Adrenal gland (tissue), 19 donors: ENCODE measurements at places on chromosomes 4 and X. TPM values are rescaled to one million over a fixed set of nuclear protein-coding genes. Genes with fewer than 3 reads are reported as not detected.
A peak's percentile ranks its signal among the peaks of the same experiment; 100 is the strongest.

- H3K4me1 ChIP-seq = no peaks in the 10 kb centered on the region
- no peak for DNase-seq
- no peaks in the 10 kb centered on the region for H3K36me3 ChIP-seq
- no peak overlapping the region for H3K27ac ChIP-seq
Observed at GRCh38 chr4:150023489-150023888, 54.8 kb upstream of the DCLK2 start.

DNA sequence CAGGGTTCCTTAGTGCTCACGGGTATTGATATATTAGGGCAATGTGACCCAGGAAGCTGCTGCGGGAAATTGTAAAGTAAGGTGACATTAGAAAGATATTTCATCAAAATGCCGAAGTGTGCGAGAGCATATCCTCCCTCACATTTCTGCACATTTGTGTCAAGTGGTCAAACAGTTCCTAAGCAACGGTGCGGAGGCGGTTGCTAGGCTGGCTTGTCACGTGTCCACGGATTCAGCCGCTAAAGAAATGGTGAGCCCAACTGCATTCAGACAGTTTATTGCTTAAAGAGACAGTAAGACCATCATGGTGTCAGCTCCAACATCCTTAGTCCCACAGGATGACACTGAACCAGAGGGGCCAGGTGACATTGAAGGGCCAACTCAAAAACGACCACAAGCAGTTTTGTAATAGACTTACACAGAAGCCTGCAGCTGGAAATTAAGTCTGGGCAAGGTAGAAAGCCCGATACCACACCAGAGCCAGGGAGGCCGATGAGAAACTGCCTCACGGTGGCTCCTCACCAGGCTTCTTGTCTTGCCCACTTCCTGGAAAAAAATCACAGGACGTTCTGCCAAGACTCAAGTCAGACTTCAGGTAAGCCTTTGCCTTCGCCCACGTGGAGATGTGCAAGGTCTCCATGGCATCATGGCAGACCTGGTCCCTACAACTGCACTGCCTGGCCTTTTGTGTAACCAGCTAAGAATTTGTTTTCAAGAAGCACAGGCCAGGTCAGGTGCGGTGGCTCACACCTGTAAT lies 50.4 kb downstream of the USP11 start:
- no peaks in the 10 kb centered on the region for H3K4me1 ChIP-seq
- H3K27me3 ChIP-seq = no peaks in the 10 kb centered on the region
- no peak overlapping the region for H3K4me3 ChIP-seq
- H3K27ac ChIP-seq = no peak overlapping the region

- no peak overlapping the region for H3K4me3 ChIP-seq
- no peak overlapping the region for H3K27ac ChIP-seq
- H3K36me3 ChIP-seq = no peaks in the 10 kb centered on the region
- no peaks in the 10 kb centered on the region for H3K27me3 ChIP-seq
Observed at GRCh38 chrX:84259868-84260267, 71.9 kb upstream of the RPS6KA6 start.

- H3K4me1 ChIP-seq = no peaks in the 10 kb centered on the region
- DNase-seq = no peak
- H3K4me3 ChIP-seq = no peak overlapping the region
- no peaks in the 10 kb centered on the region for H3K27me3 ChIP-seq
- H3K36me3 ChIP-seq = peaks cover 31% of the 10 kb centered on the region
Observed at GRCh38 chr4:159341522-159341921, 238.6 kb downstream of the RAPGEF2 start.

- DNase-seq = no peak
- no peak overlapping the region for H3K27ac ChIP-seq
- no peaks in the 10 kb centered on the region for H3K4me1 ChIP-seq
- H3K36me3 ChIP-seq = no peaks in the 10 kb centered on the region
Observed at GRCh38 chrX:71475785-71476540, 56.9 kb upstream of the OGT start.

- H3K4me3 ChIP-seq = no peak overlapping the region
- H3K27me3 ChIP-seq = peaks cover 5% of the 10 kb centered on the region
- no peaks in the 10 kb centered on the region for H3K4me1 ChIP-seq
- no peak overlapping the region for H3K27ac ChIP-seq
- DNase-seq = no peak
- H3K36me3 ChIP-seq = no peaks in the 10 kb centered on the region
Observed at GRCh38 chrX:69564665-69565064, 51.2 kb upstream of the EDA start.

- H3K36me3 ChIP-seq = no peaks in the 10 kb centered on the region
- no peaks in the 10 kb centered on the region for H3K4me1 ChIP-seq
- H3K27ac ChIP-seq = no peak overlapping the region
- no peak for DNase-seq
Observed at GRCh38 chr4:83855044-83855443, 319.1 kb downstream of the GPAT3 start.

GRCh38 chr4:131288441-131288840 lies 1860.7 kb upstream of the PCDH10 start:
- H3K27me3 ChIP-seq = no peaks in the 10 kb centered on the region
- H3K27ac ChIP-seq = no peak overlapping the region
- no peak for DNase-seq

GRCh38 chr4:70713453-70714078 lies 8.2 kb upstream of the RUFY3 start:
- H3K27me3 ChIP-seq = no peaks in the 10 kb centered on the region
- H3K27ac ChIP-seq = peak overlapping the region; percentile 59
- no peaks in the 10 kb centered on the region for H3K36me3 ChIP-seq
- H3K4me1 ChIP-seq = peaks cover 27% of the 10 kb centered on the region
- DNase-seq = no peak
- no peak overlapping the region for H3K4me3 ChIP-seq

DNA sequence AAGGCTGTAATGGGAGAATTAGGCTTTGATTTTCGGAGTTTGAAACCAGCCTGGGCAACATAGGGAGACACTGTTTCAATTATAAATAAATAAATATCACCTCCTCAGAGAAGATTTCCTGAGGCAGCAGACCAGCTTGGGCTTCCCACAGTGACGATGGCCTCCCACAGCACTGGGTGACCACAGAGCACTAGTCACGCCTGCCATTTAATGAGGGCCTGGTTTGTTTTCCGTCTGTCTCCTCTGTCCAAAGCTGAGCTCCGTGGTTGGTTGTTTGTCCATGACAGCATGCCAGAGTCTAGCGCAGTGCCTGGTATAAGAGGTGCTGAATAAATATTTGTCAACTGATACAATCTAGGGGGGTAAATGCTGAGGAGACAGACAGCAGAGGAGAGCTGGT lies 10.4 kb upstream of the PDGFRA start:
- no peak overlapping the region for H3K4me3 ChIP-seq
- DNase-seq = no peak
- H3K4me1 ChIP-seq = no peaks in the 10 kb centered on the region
- no peaks in the 10 kb centered on the region for H3K36me3 ChIP-seq
- no peak overlapping the region for H3K27ac ChIP-seq

GRCh38 chr4:158182736-158183135 lies 9.9 kb upstream of the GASK1B start:
- H3K36me3 ChIP-seq = no peaks in the 10 kb centered on the region
- no peak overlapping the region for H3K27ac ChIP-seq
- DNase-seq = no peak
- no peaks in the 10 kb centered on the region for H3K27me3 ChIP-seq

DNA sequence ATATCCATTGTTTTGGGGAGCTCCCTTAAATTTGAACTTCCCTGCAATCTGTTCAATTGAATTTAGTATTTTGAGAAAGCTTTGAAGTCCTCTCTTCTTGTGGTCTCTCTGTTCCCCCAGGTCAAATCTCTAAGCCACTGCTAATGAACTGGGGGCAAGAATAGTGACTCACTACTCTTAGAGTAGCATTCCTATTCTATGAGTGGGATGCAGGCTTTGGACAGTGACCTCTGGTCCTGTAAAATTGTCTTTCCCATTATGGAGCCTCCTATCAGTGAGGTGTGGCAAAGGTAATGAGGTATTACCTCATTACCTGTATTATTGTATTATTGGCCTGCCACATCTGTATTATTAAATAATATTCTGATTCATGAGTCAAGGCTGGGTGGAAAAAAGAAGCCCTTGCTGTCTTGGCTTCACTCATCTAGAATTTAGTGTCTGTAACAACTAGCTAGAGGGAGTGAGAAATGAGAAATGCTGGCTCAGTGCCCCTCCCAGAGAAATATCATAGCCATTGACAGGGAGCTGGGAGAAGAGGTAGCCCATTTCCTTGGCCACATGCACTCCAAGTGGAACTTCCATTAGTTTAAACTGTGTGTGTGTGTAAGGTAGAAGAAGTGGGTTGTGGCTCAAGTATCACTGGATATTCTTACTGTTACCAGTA lies 393.9 kb upstream of the CTSO start:
- no peaks in the 10 kb centered on the region for H3K36me3 ChIP-seq
- H3K4me1 ChIP-seq = no peaks in the 10 kb centered on the region
- no peak for DNase-seq
- H3K27me3 ChIP-seq = no peaks in the 10 kb centered on the region
- no peak overlapping the region for H3K27ac ChIP-seq
- H3K4me3 ChIP-seq = no peak overlapping the region

GRCh38 chrX:11406109-11406765 lies 113.0 kb downstream of the AMELX start:
- H3K27me3 ChIP-seq = peaks cover 2% of the 10 kb centered on the region
- H3K4me3 ChIP-seq = no peak overlapping the region
- no peak for DNase-seq
- H3K36me3 ChIP-seq = no peaks in the 10 kb centered on the region
- no peaks in the 10 kb centered on the region for H3K4me1 ChIP-seq
- H3K27ac ChIP-seq = no peak overlapping the region

DNA sequence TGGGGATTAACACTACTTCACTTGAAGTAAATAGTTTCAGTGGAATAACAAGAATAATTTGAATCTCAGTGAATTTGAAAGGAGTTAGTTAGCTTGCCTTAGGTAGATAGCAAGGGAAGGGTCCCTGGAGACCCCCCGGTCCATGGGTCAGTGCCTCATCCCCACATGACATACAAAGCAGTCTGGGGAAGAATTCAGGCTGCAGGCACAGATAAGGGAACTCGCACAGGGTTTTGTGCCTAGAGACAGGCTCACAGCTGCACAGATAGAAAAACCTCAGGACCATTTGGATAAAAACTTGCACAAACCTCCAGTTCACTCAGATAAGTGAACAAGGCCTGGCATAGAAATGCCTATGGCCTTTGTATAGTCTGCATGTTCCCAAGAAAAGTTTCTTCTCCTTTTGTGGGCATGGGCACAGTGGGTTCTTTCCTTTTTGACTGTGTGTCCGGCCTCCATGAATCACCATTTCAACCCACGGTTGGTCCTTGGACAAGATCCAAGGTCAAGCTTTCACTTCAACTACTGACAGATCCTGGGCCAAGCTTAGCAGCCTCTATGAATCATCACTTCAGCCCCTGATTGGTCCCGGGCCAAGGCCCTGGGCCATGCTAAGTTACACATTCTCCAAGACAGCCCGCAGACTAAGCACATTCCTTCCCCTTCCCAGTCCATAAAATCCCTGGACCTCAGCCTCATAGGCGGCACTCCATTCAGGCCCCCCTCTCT lies 108.3 kb upstream of the KLHL4 start:
- H3K4me1 ChIP-seq = peaks cover 13% of the 10 kb centered on the region
- peak; percentile 92 for DNase-seq
- peak overlapping the region; percentile 75 for H3K27ac ChIP-seq
- no peaks in the 10 kb centered on the region for H3K36me3 ChIP-seq

DNA sequence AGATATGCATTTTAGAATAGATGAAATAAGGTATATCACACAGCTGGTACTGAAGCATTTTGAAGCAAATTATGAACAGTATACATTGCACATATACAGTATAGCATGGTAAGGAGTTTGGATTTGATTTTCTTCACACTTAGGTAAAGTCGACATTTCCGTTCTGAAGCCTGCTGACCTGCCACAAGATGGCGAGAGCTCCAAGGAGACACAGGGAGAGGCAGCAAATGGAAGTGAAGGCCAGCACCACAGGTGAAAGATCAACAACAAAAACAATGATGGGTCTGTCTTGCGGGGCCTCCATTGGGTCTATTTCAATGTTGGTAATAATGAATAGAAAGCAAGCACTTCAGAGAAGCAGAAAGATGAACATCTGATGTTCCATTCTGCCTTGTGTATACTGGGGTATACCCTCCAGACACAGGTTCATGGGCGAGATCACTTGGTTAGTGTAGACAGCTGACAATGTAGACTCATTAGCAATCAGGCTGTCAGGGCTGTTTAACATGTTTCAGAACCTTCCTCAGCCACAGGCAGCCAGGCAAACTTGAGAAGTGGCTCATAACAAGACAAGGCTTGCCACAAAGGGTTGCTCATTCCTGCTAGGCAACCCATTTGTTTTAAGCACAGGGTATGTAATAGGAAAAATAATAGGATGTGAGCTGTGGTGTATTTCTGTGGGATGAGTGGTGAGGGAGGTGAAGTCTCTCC lies 21.4 kb upstream of the NOX1 start:
- DNase-seq = peak; percentile 25
- no peaks in the 10 kb centered on the region for H3K4me1 ChIP-seq
- H3K36me3 ChIP-seq = no peaks in the 10 kb centered on the region

GRCh38 chr4:78667325-78667724 lies 108.8 kb upstream of the BMP2K start:
- H3K27ac ChIP-seq = no peak overlapping the region
- no peaks in the 10 kb centered on the region for H3K27me3 ChIP-seq
- no peaks in the 10 kb centered on the region for H3K36me3 ChIP-seq
- no peaks in the 10 kb centered on the region for H3K4me1 ChIP-seq
- H3K4me3 ChIP-seq = no peak overlapping the region

- no peaks in the 10 kb centered on the region for H3K27me3 ChIP-seq
- no peak for DNase-seq
- H3K4me3 ChIP-seq = no peak overlapping the region
- no peak overlapping the region for H3K27ac ChIP-seq
- H3K4me1 ChIP-seq = no peaks in the 10 kb centered on the region
Observed at GRCh38 chr4:130568746-130569145, 1472.8 kb downstream of the C4orf33 start.

The VEGFC gene
- total RNA-seq = 7.0 TPM

The SAGE1 gene
- not detected for total RNA-seq

The ARMCX1 gene
- 28.6 TPM for total RNA-seq

The POU3F4 gene
- not detected for total RNA-seq

The SOWAHD gene
- 1.5 TPM for total RNA-seq

The NUP62CL gene
- total RNA-seq = 3.2 TPM
